ENCODE measurements at places on chromosomes 7 and 10. TPM values are rescaled to one million over a fixed set of nuclear protein-coding genes. Genes with fewer than 3 reads are reported as not detected.

SLC16A12 gene
- total RNA-seq: 1.8 TPM

DNA sequence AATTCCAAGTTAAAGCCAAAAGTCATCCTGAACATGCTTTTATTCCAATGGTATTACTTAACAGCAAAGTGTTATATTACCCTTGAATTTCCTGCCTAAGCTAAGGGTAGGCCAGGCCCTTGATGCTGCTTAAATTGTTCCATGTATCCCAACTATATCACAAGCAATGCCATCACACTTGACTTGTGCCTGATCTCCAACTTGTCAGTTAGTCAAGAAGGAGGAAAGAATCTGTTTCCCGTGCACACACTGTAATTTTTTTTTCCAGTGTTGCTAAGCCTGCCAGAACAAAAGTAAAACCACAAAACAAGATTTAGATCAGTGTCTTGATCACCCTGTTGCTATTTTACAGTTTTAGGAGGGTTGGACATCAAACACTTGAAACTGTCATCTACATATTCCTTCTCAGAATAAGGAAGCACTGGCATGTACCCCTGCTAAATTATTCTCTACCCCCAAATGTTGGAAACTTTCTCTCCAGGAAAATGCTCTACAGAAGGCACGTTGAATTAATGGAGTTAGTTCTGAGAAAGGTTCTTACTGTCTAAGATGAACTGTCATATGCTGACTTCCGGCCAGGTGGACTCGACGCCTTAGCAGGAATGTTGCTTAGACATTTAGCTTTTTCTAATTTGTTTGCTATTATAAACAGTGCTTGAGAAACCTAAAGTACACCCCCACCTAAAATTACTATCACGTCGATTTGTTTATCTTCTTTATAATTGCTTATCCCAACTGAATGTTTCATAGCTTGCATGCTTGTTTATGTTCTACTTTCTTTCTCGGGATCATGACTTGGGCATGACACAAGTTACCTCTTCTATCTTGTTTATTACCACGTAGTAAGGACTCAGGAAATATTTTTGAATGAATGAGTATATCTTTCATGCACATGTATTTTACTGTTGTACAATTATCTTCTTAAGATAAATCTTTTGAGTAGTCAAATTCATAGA is 105.5 kb upstream of the ZNF438 start:
- no peak for DNase-seq

- no peak for DNase-seq
Observed at GRCh38 chr7:1999278-1999984, 233.3 kb downstream of the MAD1L1 start.

DNA sequence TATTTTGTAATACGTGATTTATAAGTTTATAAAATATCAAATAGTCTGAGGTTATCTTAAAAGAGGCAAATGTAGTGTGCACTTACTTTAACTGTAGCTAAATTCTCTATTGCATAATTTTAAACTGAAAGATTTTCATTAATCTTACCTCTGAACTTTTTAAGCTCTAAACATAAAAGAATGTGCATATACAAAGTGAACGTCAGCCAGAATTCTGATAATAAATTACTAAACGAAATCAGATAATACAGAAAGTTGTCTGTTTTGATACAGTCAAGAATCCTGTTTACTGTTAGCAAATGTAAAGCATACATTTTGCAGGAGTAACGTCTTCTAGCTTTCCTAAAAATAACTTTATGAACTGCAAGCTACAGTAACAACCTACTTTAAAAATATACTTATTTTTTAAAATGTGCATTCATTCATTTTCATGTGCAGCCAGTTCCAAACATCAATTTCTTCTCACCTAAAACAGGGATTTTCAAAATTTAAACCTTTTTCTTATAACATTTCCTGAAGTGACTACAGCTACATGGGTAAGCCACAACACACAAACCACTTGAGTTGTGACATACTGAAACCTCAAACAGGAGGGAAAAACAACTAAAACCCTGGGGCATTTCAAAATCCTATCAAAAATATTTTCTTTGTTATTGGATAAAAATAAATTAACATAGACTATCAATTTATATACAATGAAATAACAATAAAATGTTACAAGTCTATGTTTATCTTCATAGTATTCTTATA is 92.7 kb downstream of the RNLS start:
- DNase-seq: no peak

DNA sequence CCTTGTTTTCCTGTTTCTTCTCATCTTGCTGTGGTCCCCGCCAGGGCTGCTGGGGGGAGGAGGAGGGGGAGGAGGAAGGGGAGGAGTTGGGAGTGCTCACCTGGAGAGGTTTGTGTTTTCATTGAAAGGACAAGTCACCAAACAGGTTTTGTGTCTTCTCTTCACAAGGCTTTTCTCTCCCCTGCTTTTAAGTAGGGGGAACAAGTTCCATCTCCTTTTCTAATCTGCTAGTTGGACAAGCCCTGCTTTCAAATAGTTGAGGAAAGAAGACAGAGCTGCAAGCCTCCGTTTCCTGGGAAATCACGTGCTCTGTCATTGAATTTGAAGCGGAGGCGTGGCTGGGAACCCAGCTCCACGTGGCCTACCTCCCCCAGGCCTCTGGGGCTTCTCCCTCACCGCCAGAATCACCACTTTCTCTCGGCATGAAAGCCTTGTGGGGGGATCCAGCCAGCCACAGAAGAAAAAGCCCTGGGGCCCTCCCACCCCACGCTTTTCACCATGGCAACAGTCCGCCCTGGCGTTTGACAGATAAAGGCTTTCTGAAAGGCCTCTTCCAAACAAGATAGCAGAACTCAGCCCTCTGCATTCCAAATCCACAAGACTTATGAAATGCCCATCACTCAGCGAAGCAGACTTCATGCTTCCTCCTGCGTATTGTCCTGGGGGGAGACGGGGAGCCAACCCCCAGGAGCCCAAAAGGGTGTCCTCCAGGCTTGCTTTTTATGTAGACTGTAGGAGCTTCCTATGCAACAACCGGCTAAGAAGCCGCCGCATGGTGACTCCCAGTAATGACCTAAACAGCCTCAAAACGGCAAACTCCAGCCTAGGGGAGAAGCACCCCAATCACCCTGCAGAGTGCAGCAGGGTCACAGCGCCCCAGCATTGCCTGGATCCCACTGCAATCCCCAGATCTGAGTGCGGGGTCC is 51.7 kb downstream of the PROSER2 start:
- DNase-seq: peak; percentile 76

INHBA gene
- total RNA-seq: 23.2 TPM

DNA sequence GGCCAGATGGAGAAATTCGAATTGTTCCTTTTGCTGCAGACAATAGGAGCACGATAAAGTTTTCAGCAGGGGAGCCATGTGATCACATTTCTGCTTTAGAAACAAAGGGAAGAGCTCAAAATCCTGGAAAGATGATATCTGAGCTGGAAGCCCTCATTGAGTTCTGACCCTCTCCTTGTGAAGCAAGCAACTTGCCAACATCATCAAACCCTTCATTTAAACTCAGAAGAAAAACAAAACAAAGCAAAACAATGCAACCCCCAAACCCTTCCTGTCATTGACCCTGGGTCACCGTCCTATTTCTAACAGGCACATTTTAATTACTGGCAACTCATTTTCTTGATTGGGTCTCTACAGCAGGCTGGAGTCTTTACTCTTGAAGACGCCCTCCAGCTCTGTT is 198.3 kb upstream of the ZNF32 start:
- peak; percentile 21 for DNase-seq

DNA sequence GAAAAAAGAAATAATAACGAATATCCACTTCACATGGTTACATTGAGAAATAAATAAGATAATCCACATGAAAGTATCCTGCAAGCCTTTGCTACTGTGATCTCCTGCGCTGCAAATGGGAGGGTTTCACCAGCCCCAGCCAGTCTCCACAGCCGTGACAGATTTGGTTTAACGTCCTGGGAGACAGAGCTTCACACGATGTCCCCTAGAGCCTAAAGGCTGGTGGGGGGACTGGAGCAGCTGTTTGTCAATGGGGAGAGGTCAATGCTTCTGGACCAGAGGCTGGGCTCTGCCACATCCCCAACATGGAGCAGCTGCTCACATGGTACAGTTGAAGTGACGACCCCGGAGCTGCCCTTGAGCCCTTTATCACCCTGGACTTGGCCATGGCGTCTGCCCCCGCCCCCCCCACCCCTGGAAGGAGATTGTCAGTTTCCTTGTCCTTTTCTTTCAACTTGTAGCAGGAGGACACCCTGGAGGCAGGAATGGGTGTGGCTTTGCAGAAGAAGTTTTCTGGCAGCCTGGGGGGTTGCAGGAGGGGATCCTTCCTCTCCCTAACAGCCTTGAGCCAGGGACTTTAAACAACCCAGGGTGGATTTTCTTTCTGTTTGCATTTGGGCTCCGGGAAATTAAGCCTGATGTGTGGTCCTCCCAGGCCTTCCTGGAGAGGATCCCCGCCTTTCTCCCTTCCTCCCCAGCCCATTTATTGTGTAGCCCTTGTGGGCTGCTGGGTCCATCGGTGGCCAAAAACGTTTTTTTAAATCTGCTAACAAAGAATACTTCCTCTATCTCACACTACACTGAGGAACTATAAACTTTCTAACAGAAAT is 37.0 kb upstream of the MXI1 start:
- DNase-seq: peak; percentile 22

DNA sequence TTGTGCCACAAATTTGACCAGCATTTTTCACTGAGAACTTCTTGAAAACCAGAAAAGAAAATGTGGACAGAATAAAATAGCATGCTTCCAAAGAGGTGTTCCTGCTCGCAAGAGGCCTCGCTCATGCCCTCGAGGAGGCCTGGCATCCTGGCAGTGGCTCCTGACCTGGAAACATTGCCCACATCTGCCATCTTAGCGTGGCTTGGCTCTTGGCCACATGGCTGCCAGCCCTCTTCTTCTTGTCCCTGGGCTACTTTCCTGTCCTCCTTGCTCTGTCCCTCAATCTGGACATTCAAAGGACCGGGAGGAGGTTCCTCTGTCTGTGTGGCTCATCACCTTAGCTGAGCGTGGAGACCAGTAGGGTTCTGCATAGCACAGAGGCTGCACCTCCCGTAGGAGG is 131.6 kb upstream of the TMEM72 start:
- DNase-seq: no peak

DNA sequence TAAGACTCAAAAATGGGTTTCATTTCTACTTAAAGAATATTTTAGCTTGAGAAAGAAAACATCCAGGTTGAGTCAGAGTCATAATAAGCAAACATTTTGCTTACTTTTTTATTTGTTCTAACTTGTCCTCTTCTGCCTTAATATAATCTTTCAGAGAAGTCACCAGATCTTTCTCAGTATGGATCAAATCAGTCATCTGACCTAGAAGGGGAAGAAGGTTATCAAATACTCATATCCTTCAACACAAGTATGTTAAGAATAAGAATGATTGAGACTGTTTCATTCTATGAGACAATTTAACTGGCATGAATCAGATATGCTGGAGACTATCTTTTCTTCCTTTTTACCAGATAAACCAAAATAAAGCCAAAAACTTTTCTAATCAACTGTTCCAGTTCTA is 23.0 kb downstream of the P4HA1 start:
- no peak for DNase-seq

DYDC2 gene
- 8.6 TPM for total RNA-seq

PIP gene
- total RNA-seq: 37.1 TPM

GRCh38 chr10:49112098-49112497 is 3.2 kb downstream of the VSTM4 start:
- no peak for DNase-seq

DNA sequence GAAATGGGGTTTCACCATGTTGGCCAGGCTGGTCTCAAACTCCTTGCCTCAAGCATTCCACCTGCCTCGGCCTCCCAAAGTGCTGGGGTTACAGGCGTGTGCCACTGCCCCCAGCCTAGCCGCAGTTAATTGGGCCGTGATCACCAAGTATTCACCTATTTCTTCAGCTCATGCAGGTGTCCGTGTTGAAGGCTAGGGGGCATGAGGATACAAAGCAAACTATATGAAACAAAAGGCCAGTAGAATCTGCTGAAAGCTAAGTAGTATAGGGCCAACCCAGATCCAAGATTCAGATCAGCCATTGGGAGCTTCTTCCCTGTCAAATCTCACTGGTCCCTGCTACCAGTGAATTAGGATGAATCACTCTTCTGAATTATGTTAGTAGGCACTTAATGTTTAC is 73.4 kb downstream of the LRRC4 start:
- DNase-seq: no peak

- no peak for DNase-seq
Observed at GRCh38 chr7:24936121-24936824, 43.7 kb downstream of the OSBPL3 start.
